ENCODE measurements at places on chromosomes 2 and 18.

DNA sequence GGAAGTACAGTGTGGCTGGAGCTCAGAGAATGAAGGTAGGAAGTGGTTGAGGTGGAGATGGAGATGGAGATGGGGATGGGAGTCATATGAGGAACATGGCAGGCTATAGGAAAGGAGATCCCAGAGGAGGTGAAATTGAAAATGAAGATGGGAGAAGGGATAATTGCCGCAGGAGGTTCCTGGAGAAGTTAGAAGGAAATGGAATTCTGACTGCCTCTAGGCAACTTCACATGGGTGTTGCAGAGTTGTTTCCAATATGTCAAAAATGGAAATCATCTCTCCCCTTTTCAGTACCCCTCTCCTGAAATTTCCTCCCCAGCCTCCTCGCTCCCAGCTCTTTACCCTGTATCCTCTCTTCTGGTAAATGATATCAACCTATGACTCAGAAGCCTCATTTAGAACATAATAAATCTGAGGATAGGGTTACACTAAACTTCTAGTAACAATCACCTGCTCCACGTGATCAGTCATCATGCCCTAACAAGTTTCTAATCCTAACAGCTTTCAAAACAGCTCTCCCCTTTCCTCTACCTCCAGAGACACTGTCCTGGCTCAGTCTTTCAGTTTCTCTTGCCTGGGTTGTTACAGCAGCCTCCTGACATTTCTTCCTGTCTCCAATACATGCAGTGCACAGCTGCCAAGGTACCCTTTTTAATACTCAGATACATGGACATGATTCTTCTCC, 201.9 kb upstream of the RBMS1 start:
- DNase-seq = no peak

DNA sequence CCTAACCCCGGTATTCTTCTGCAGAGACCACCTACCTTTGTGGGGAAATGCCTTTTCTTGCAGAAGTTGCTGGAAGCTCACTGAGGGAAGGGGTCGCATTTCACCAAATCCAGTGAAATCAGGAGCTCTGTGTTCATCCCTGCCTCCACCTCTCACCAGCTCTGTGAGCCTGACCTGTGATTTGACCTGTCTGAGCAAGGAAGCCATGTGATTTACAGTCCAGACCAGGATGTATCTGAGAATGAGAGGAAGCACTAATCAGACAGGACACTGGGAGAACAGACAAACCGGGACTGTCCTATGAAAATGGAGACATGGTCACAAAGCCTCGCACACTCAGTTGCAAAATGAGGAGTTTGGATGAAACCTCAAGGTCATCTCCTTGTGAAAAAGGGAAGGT, 285.4 kb downstream of the BCL11A start:
- no peak for DNase-seq

- no peak for DNase-seq
Measured at GRCh38 chr2:145190031-145190703, 670.2 kb upstream of the ZEB2 start.

DNA sequence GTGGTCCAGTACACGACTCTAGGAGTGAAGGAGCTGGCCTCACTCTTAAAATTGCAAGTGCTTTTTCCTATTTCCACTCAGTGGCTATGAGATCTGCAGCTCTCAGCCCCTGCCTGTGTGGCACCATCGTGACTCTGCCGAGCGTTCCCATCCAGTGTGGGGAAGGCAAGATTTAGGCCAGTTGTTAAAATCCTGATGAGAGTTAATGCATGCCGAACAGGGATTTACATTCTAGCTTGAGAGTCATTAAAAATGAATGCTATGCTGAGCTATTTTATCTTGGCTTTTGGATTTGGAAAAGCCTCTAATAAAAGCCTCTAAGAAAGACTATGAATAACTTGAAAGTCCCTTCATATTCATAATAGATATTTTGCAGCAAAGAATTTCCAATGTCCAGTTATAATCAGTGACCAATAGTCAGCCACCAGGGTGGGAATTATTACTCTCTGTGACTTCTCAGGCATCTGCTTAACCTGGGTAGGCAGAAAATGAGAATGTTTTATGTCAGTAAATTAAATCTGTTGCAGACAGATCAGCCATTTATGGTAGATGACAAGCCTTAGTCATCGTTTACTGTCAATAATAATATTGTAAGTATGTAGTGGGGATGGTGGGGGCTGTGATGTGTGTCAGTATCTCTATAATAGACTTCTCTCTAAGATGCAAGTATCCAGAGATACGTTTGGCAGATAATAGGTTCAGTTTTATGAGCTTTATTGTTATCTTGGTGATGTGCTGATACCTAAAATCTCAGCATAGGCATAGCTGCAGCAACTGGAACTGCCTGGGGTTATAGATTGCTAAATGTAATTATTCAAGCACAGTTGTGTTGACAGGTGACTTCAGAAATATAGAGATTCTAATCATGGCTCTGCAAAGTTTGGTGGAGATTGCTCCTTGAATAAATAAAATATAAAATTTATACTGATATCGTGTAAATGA, 207.8 kb downstream of the SOCS6 start:
- no peak for DNase-seq

DNA sequence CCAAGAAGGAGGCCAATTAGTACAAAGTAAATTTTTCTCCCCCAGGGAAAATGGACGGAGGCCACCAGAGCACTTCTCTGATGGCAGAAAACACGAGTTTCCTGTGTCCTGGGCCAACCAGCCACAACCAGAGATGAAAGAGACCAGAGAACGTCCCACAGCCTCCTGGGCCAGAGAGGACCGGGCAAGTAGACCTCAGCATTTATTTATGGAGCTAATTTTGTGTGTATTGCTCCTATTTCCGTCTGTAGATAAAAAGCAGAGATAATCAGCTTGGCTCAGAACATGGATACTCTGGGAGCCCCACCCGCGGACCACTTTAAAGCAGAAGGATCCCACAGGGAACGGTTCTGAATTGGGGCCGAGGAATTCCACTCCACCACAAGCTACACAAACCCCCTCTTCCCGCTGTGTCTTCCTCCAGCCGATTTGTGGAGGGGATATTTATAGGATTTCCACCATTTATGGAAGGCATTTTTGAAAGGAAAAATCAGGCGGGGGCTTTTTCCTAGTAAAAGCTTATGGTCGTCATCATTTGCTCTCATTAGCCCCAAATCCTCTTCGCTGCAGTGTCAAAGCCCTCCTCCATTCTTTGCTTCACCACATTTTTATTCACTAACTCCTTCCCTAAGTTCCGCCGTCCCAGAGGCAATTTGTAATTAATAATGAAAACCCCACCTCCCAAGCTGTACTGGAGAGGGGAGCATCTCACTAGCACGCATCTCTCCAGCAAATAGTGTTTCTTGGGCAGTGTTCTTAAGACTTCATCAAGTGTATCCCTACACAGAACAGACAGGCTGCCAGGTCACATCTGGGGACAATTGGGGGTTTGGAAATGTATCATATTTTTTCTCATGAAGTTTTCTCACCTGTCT, 43.7 kb upstream of the TWIST2 start:
- DNase-seq = no peak

Measured in stimulated activated CD4-positive, alpha-beta T cell treated with anti-CD3 and anti-CD28 coated beads, TNF-alpha, amount 100 ng/mL, for 24 hours (primary cell).